Frontal cortex (tissue), 4 donors: ENCODE measurements at places on chromosomes 3 and 15.

GRCh38 chr3:59443618-59444293 lies 393.9 kb upstream of the CFAP20DC start:
- DNase-seq, result no peak

- DNase-seq, result no peak
Measured at GRCh38 chr3:179265092-179265491, 14.2 kb upstream of the KCNMB3 start.

- no peak for DNase-seq
Measured at GRCh38 chr3:26498271-26498670, 124.3 kb upstream of the LRRC3B start.

DNA sequence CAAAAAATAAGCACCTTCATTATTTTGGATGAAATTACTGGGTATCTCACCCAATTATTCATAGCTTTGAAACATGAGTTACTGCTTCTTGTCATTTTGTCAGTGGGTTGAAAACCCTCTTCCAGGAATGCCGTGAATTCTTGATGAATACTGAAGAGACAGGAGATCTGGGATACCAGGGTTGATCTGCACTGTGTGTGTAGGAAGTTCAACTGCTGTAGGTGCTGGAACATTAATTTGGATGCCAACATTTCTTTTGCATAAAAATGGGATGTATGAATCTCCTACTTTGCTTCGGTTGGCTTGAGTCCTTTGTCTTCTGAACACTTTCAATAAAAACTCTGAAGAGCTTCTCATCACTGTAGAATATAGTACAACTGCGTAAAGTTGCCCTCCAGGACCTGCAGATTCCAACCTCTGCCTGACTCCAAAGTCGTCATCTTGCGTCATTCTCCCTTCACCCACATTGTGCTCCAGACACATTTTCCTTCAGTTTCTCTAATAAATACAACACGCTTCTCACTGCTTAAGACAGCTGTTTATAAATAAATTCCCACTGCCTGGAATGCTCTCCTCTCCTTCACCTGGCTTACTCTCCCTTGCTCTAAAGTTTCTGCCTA lies 312.7 kb upstream of the TGFBR2 start:
- no peak for DNase-seq

DNA sequence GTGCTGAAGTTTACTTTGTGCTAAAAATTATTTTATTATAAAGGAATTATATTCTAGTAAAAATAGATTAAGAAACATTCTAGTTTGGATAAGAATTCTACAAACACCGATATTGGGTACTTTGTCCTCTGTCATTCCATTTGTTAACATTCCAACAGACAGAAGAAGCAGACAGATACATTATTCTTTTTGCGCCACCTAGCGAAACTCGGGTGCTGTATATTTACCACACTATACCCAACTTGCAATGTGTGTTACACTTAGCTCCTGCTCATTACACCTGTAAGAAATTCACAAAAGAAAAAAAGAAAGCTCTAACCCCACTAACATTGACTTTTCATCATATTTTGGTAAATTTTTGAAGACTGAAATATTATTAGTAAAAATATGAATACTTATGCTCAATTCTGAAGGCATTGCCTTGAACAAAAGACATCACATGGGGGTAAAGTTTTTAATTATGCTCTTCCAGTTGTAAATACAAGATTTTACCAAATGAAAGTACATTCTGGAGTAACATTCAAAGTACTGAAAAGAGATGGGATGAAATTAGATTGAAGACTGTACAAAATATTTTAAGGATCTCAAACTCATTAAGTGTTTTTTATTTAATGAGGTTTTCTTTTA lies 136.5 kb upstream of the MLF1 start:
- peak; percentile 0 for DNase-seq

DNA sequence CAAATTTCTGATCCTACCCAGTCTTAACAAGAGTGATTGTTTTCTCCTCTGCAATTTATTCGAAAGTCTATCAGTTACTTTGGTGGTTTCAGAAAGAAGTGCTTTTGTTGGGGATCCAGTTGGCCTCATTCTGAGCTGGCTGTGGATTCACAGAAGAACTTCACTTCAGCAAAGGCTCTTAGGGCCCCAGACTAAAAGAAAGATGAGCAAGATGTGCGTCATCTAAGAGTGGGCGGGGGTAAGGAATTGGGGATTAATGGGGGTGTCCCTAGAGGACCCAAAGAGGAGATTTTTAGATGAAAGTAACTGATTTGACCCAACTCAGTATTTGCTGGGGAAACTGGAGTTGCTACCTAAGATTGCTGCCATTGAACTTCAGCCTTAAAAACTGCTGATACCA lies 63.9 kb upstream of the TSEN2 start:
- DNase-seq, result no peak

GRCh38 chr3:57587905-57588304 lies 9.2 kb downstream of the ARF4 start:
- DNase-seq, result no peak

GRCh38 chr15:81642451-81642990 lies 268.5 kb upstream of the TMC3 start:
- no peak for DNase-seq
